ENCODE measurements at places on chromosomes 16 and 17.

- no peak for DNase-seq
These were observed 740 bp upstream of the POLR3E start for GRCh38 chr16:22296225-22297113.

- DNase-seq = no peak
These were observed 295.5 kb upstream of the EEF2KMT start for GRCh38 chr16:5393070-5393469.

GRCh38 chr17:5854871-5855554 lies 215.2 kb upstream of the WSCD1 start:
- no peak for DNase-seq

DNA sequence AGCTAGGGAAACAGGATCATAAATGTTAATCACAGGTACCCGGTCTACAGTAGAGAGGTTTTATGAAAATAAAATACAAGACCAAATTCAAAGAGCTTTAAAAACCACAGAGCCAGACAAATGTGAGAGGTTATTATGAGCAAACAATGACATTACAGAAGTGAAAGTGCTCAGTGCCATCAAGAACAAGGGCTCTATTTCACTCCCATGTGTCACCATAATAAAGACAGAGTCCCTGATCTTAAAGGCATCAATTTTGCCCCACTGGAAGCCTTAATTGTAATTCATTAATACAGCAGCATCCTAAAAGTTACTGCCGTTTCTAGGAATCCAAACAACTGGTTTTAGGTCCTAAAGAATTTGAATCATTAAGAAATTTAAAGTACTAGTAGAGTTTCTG lies 43.7 kb upstream of the CDRT4 start:
- DNase-seq = no peak

DNA sequence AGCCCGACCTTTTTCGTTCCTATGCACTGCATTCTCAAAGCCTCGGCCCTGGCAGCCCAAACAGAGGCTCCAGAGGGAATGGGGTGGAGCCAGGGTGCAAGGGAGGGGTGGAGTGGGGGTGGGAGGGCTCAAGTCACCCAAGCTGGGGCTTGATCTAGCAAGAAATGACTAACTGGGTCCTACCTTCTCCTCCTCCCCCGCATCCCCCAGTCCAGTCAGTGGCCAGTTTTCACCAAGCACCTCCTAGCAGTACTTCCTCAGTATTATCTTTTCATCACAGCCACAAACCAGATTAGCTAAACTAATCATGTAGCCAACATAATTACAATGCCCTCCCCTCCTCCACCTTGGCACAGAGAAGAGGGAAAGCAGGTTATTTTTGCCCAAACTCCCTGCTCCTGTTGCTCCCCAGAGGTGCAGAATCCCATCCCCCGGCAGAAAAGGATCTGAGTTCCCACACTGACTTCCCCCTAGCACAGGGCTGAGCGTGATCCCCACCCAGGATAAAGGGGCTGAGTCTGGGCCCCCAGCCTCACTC lies 2.2 kb downstream of the JUP start:
- no peak for DNase-seq

DNA sequence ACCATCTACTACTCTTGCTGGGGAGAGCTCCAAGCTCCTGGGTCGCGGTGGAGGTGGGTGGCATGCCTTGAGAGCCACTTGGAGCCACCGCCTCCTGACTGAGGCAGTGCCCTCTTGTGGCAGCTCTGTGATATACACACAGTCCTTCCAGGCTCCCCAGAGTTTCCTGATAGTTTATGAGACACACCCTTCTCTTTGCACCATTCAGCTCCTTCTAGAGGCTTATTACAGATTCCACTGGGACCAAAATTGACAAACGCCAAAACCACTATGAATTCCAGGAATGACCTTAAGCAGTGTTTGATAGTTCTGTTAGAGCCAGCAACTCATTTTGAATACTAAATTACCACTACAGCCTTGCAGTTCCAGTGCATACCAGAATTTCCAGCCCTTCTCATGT lies 170.1 kb upstream of the CDH13 start:
- peak; percentile 76 for DNase-seq

DNA sequence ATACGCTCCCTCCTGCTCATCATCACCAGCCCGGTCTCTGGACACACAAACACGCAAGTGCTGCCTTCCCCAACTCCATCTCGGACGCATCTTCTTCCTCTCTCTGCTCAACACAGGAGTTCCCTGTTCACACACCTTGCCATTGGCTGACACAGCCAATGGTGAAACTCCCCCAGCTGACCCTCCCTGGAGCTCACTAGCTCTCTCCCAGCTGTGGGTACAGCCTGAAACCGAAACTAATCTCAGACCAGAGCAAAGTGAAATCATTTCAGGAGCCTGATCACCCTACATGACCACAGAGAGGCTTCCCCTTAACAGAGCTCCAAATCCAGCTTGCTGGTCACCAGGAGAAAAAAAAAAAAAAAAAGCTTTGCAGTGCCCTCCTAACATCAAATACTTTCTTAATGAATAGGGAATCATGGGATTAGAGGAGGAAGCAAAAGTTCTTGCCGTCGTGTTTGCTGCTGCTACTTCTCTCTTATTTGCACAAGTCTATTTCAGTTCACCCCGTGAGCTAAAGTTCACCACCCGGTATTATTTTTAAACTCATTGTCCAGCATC lies 8.3 kb downstream of the CUEDC1 start:
- no peak for DNase-seq

DNA sequence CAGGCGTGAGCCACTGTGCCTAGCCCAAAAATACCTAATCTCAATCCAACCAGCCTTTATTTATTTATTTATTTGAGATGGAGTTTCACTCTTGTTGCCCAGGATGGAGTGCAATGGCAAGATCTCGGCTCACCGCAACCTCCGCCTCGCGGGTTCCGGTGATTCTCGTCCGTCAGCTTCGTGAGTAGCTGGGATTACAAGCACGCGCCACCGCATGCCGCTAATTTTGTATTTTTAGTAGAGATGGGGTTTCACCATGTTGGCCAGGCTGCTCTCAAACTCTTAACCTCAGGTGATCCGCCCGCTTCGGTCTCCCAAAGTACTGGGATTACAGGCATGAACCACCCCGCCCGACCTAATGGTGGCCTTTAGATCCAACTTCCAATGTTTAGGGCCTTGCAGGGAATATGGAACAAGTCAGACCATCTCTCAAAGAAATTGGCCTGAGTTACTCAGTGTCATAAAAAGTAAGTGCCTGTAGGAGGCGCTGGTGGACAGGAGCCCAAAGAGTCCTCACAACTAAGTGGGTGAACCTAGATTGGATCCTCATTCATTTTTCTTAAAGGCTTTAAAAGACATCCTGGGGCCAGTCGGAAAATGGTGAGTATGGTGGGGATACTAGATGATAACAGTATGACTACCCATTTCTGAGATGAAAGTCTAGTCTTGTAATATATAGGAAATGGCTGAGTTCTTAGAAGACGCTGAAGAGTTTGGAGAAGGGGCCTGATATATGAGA lies 4.6 kb downstream of the ZSCAN10 start:
- no peak for DNase-seq

DNA sequence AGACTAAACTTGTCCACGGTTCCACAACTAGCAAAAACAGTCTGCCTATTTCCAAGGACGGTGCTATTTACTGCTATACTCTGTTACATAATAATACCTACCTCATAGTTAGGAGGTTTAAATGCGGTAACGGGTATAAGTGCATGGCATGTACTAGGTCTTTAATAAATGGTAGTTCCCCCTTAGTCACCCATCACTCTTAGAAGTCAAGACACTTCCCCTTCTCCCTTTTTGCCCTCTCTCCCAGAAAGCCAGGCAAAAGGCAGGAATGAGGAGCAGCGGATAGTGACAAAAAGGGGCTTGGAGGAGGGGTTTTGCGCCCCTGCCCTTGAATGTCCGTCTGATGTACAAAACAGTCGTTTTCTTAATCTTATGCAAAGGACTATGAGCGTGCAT lies 1.1 kb upstream of the LSM12 start:
- DNase-seq = no peak

Measured in glutamatergic neuron (in vitro differentiated cells).